Cardiac muscle cell (in vitro differentiated cells and primary cell): ENCODE measurements at places on chromosomes 13 and 19.

DNA sequence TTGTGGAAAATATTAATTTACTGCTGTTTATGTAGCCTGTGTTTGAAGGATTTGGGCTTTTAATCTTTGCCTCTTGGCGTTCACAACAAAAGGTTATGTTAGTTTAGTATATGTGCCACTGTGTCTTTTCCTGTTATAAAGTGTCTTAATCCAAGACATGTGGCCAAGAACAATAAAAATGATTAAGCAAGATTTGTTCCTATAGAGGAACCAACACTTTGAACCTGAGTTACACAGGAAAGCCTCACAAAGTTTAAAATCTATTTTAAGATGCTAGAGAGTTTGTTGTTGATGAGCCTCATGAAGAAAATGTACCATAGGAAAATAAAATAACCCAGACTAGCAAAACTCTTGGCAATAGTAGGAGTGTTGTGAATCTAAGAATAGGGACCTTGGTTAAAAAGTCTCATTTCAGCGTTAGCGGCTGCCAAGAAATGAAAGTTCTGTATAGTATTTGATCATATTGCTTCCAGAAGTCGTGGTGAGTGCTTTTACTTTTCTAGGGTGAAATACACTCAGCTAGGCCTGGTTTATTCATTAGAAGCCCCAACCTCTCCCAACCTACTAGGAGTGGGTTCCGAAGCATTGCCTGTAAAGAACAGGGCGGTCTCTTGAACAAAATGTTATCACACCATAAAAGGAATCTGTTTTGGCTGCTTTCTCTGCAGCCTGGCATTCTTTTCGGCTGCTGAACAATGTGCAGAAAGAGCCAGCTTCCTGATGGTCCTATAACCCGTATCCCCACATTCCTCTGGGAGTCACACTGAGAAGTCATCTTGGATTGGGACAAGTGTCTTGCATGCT is 102.6 kb downstream of the LRCH1 start:
- DNase-seq, result peak; percentile 25

DNA sequence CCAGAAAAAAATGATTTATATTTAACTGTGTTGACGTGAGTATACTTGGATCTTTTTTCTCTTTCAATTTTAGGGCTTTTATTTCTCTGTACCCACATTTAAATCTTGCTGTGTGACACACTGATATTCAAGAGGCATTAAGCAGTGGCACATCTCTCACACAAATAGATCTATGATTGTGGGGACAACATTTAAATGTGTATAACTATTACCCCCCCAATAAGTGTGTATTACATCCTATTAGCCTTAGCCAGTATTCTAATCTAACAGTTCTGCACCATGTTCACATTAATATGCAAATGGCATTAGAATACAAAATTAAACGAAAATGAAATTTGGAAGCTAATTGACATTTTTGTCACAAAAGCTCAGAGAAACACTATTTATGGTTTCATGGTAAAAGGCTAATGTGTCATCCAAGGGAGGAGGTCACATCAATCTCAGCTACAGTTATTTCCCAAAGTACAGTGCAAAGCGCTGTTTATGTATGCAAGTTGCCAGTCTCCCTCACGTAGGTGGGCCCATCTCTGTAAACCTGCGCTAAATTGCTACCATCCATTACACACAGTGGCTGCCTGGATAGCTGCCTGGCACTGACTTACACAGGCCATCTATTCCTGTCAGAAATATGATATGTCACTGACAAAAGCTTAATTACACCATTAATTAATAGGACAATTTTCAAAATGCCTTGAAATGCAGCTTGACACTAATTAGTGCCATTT is 984.7 kb upstream of the PCDH9 start:
- DNase-seq, result no peak

- no peak for DNase-seq
Measured at GRCh38 chr13:97366172-97366688, 67.7 kb upstream of the RAP2A start.

DNA sequence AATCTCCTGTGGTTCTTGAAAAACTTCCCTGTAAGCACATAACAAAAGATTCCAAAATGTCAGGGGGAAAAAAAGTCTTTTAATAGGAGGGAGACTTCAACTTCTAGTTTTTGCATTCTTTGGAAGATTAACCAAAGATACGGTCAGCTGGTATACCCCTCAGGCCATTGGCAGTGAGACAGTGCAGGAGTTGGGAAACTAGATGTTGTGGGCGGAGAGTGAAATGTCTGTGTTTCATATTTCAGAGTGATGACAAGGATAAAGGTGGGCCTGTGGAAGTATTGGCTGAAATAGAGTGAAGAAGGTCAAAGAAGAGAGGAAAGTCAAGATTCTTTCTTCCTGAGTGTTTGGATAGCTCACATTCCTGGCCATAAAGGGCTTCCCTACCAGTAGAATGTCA is 40.8 kb downstream of the CYP2B6 start:
- DNase-seq, result peak; percentile 0
